ENCODE measurements at places on chromosomes 4 and X.

- no peak for DNase-seq
Observed at GRCh38 chr4:109921384-109921808, 8.7 kb downstream of the EGF start.

DNA sequence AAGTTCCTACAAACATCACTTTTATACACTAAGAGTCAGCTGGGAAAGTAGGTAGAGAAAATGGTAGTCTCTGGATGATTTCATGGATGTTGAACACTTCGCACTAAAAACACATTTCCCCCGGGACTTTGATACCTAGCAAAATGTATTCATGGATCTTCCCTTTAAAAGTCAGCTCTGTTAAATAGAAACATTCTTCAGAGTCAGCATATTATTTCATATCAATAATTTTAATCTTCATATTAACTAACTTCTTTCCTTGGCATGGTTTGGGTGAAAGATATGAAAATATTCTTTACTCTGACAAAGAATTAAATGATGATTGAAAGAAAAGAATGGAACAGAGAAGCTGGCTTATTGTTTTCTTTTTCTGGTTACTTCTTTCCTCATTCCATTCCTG, 185.5 kb downstream of the NDST4 start:
- no peak for DNase-seq

DNA sequence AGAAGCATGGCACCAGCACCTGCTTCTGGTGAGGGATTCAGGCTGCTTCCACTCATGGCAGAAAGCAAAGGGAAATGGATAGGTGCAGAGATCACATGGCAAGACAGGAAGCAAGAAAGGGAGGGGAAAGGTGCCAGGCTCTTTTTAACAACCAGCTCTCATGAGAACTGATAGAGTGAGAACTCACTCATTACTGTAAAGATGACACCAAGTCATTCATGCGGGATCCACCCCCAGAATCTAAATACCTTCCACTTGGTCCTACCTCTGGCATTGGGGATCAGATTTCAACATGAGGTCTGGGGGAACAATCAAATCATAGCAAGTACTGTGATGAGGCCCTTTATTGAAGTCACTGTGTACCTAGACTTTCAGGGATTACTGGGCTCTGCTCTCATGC, 72.0 kb upstream of the PRDM5 start:
- DNase-seq = no peak

- no peak for DNase-seq
Observed at GRCh38 chr4:148515248-148515647, 73.0 kb upstream of the NR3C2 start.

- no peak for DNase-seq
Observed at GRCh38 chrX:7266288-7266687, 118.3 kb upstream of the PUDP start.

DNA sequence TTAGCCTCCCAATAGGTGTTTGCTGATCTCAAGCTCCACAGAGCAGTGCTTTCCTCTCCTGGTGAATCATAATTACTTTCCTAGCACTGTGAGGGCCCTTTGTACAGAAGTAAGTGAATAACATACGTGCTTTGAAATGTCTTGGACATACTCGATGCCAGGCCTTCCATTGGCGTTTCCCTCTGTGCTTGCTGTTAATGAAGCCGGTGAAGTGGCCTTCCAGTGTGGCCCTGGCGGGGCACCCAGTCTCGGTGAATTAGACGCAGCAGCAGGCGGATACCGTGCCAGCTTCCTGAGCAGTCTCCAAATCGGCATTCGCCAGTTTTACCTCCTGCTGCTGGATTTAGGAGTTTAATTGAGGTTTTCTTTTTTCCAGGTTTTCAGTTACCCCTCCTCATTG, 132.3 kb downstream of the HMX1 start:
- no peak for DNase-seq

- DNase-seq = no peak
Observed at GRCh38 chr4:57945298-57945697, 835.1 kb upstream of the IGFBP7 start.

DNA sequence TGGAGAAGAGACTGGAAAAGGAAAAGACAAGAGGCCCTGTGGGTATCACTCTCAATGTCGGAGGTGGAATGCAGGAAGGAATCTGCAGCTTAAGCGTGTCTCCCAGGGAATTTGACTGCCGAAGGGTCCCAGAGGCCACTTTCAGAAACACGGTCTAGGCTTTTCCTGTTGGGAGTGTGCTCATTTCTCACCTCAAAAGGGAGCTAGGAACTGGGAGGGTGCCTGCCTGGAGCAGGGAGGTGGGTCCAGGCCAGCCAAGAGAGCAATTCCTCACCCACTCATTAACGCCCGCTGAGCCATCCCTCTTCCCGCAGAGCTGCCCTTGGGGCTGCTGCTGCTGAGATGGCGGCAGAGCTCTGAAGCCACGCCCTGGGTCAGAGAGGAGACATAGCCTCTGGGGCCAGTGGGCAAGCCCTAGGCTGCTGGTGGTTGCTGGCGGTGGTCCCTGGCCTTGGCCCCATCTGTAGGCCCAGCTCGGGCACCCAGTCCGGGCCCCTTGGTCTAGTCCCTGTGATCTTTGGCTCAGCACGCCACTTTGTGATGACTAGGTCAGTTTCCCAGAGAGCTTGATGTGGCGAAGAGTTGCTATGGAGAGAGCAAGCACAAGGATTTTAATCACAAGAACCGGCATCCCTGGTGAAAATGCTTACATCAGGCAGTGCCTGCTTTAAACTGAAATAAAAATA, 4.1 kb downstream of the ZNF185 start:
- DNase-seq = no peak

GRCh38 chr4:184548316-184548647, 73.9 kb upstream of the IRF2 start:
- DNase-seq = no peak

- no peak for DNase-seq
Observed at GRCh38 chrX:116236666-116237065, 66.1 kb downstream of the AGTR2 start.
